ENCODE measurements at places on chromosomes 11 and 22.

DNA sequence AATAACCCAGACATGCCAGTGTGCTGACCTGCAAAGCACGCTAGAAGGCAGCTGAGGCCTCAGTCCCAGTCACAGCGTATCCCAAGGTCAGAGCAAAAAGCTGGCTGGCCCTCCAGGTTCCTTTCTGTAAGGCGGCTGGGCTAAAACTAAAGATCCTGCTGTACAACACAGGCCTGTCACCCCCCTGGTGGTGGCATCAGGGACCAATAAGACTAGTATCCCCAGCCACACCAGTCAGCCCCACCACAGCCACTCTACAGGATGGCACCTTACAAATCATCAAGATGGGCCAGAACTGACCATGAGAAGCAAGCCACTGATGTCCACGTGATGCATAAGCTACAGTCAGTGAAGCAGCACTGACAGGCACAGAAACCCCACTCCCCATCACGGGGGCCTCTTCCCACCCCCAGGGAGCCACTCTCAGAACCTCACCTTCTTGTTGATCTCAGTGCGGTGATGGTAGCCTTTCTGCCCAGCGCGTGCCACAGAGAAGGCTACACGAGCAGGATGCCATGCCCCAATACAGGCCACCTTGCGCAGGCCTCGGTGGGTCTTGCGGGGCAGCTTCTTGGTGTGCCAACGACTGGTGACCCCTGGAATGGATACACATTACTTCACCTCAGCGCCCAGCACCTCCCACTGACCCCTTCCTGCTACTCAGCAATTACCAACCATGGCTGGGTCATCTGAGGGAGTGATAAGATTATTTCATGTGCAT, 5.0 kb downstream of the RPL3 start:
- DNase-seq, result no peak

- DNase-seq, result no peak
Measured at GRCh38 chr11:97856666-97857065, 1164.1 kb upstream of the CNTN5 start.

DNA sequence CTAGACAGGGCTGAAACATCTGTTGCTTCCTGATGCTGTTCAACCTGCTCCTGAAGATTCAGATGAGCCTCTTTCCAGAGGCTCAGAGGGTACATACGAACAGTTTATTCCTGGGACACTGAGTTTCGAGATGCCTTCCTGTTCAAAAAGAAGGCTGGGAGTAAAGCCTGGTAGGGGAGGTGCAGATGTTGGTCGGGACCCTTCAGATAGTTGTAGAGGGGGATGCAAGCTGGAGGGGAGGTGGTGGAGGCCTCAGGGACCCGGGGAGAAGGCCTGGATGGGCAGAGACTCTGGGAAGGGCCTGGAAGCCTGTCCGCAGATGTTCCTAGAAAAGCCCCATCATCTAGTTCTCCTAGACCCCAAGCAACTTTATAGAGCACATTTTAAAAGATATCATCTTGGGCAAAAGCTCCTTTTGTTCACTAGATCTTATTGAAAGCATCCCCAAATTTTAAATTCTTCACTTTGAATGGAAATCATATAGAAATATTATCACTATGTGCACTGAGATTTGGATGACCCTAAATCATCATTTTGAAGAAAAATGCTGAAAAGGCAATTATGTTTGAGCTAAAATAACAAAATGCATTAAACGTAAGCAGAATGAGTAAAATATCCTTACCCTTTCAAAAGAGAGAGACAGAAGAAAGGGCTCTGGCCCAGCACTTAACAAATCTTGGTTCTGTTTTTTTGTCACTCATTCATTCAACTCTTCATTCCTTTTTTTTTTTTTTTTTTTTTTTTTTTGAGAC, 41.2 kb downstream of the RTL6 start:
- DNase-seq, result no peak

GRCh38 chr11:111982019-111982464, 43.2 kb upstream of the DLAT start:
- no peak for DNase-seq

GRCh38 chr22:43823353-43823908, 11.3 kb upstream of the EFCAB6 start:
- DNase-seq, result no peak

DNA sequence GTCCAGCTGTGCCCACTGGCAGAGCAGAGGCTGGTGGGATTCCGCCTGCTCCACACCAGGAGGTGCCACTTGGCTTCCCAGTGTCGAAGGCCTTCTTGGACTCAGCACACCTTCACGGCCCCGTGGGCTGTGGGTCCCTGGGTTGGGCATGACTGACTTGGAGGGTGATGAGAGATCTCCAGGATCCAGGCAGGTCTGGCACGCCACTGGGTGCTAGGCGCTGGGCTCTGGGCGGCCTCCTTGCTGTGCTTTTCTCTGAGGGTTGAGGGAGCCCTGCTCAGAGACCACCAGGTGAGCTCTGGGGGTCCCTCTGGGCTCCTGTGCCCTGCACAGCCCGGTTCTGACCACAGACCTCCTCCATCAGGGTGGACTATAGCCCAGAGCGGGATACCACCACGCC, 12.3 kb downstream of the LRP5 start:
- DNase-seq, result no peak

DNA sequence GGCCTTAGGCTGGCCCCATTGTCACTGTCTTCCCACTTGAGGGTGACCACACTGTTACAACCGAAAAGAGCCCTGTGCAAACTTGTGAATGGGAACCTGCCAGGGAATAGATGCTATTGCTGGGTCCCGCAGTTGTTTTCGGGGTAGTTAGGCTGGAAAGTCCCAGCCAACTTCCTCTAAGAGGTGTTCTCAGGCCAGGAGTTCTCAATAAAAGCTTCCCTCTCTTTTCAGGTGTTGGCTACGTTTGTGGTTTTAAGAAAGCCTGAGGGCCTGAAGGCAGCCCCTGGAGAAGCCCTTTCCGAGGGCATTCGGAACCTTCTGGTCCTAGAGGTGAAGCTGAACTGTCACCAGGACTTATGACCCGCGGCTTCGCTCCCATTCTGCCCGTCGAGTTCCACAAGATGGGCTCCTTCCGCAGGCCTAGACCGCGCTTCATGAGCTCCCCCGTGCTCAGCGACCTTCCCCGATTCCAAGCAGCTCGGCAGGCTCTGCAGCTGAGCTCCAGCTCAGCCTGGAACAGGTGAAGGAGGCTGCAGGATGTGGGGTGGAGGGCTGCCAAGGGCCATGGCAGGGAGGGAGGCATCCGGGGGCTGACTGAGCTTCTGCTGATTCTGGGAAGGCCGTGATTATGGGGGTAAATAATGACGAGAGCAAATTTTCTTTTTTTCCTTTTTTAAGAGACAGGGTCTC, 104.8 kb downstream of the PRR5L start:
- no peak for DNase-seq

DNA sequence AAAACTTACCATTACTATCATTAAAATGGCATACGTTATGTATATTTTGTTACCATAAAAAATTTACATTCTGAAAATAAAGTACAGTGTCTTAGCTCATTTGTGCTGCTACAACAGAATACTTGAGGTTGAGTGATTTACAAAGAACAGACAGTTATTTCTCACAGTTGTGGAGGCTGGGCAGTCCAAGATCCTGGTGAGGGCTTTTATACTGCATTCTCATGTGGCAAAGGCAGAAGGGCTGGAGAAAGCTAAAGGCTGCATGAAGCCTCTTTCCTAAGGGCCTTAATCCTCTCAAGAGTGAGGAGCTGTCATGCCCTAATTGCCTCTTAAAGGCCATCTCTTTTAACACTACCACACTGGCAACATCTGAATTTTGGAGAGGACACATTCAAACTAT, 13.3 kb downstream of the GGTLC2 start:
- DNase-seq, result no peak

DNA sequence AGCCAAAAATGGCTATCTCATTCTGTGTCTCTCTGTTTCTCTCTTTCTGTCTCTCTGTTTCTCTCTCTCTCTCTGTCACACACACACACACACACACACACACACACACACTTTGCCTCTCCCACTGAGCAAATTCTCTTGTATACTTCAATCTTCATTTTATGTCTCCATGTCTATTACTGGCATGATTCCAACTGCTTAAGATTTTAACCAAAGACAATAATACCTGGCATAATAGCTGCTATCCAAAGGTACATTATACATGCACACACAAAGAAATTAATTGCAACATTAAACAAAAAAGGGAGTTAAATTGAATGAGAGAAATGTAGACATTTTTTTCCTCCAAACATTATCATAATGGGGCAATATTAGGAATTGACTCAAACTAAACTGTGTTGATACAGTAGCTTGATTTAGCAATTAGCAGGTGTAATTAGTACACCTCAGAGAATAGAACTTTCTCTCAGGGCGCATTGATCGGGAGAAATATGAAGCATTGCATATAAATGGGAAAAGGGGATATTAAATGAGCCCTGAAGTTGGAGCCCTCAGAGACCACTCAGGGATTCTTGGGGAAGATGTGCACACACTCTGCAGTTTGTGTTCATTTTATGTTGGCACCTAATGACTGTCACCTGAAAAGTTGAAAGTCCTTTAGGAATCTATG, 17.4 kb upstream of the SLC1A2 start:
- DNase-seq, result no peak

GRCh38 chr11:123797541-123797940, 8.6 kb downstream of the OR6M1 start:
- DNase-seq, result no peak

DNA sequence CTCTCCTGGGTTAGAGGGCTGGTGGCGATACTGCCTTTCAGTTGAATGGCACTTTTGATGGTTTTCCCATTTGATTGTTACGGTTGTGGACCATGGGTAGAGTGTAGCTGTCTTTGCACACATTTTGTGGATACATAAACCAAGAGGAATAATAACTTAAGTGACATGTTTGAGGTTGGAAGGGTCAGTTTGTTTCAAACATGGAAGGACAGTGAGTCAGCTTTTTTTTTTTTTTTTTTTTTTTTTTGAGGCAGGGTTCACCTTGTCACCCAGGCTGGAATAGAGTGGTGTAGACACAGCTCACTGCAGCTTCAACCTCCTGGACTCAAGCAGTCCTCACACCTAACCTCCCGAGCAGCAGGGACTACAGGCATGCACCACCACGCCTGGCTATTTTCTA, 41.1 kb downstream of the PPFIA1 start:
- DNase-seq, result no peak

GRCh38 chr11:119192111-119192510, 6.8 kb downstream of the NHERF4 start:
- DNase-seq, result no peak

DNA sequence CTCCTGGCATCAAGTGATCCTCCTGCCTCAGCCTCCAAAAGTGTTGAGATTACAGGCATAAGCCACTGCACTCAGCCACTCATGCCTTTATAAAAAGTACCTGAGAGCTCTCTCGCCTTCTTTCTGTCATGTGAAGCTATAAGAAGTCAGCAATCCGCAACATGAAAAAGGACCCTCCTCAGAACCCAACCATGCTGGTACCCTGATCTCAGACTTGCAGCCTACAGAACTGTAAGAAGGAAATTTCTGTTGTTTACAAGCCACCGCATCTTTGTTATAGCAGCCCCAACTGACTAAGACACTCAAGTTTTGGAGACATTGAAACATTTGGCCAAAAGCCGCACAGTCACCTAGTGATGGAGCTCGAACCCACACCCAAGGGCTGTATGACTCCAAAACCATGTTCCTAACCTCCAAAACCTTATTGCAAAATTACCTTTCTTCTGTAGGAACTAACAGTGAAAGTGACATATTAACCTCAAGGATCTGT, 8.9 kb downstream of the PACSIN2 start:
- no peak for DNase-seq

DNA sequence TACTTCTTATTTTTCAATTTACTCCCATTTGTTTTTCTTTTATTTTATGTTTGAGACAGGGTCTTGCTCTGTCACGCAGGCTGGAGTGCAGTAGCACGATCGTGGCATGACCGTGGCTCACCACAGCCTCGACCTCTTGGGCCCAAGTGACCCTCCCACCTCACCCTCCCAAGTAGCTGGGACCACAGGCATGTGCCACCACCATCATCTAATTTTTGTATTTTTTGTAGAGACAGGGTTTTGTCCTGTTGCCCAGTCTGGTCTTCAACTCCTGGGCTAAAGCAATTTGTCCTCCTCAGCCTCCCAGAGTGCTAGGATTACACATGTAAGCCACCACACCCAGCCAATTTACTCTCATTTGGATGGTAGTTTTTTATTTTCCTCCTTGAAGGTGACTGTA, 679.3 kb upstream of the CCDC179 start:
- DNase-seq, result no peak

DNA sequence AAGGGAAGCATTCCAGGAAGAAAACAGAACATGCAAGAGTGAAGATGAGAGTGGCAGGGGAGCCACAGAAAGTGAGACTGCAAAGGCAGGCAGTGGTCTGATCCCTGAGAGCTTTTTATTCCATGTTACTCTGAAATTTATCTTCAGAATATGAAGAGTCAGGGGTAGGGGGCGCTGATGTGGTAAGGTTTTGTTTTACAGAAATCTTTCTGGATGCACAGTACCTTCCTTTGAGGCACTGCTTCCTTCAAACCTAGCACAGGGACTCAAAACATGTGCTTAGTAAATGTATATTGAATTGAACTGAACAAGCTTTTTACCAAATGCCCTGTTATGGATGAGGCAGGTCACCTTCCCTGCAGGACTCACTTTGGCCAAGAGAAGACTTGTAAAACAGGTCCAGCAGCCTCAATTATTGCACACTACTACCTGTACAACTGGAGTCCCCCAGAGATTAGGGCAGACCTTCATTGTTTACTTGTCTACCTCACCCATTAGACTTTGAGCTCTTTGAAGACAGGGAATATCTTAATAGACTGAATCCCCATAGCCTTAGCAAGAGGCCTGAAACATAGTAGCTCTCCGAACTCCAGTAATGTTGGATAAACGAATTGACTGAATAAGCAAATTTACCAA, 2.2 kb downstream of the PAK1 start:
- no peak for DNase-seq

DNA sequence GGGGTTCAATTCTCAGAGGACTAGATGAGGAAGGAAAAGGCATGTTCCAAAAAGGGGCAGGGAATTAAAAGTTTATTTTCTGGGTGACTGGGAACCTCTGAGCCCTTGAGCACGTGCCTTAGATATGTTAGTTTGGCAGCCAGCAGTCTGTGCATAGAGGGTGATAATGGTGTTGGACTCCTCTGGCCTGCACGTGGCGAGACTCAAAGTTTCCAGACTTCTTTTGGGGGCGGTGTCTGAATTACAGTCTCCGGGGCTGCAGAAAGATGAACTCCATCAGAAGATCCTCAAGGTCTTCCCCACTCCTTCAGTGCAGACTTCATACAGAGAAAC, 861 bp upstream of the ZNRF3 start:
- no peak for DNase-seq

- DNase-seq, result no peak
Measured at GRCh38 chr11:64499261-64500004, 91.6 kb upstream of the SLC22A12 start.

- DNase-seq, result no peak
Measured at GRCh38 chr11:16833026-16833425, 94.6 kb downstream of the C11orf58 start.

DNA sequence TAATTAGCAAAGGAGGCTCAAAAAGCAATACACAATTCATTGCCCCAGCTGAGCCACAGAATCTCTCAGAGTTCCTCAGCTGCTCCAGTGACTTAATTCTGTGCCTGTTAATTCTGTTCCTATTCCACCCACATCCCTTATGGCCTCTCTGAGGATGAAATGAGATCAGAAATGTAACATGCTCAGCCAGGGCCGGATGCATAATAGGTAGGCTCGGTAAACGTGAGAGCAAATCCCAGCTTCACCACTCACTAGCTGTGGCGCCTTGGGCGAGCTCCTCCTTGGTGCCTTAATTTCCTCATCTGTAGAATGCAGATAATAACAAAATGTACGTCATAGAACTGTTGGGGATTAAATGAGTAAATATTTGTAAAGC, 42.8 kb upstream of the DKK3 start:
- DNase-seq, result no peak

All from substantia nigra (tissue), 51 donors.